CD4-positive, alpha-beta T cell treated with Interleukin-4 for 4 hours (primary cell): ENCODE measurements at places on chromosomes 16 and 17.

GRCh38 chr17:70912716-70913485, 743.6 kb downstream of the KCNJ2 start:
- no peak for DNase-seq

DNA sequence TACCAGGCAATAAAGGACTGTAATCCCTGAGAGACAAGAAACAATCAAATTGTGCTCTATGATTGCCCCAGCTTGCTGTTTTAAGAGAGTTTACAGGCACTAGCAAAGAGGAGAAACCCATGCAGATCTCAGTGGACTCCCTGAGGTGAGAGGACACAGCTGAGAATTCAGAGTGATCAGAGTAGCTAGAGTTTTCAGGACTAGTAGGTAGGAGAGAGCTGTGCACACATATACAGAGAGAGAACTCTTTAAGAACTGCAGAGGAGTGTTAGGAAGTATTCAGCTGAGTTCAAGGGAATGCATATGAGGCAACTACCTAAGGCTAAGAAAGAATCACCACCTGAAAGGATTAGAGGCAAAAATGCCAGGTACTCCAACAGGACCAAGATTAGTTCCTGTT, 904.8 kb downstream of the CDH8 start:
- no peak for DNase-seq

- no peak for DNase-seq
These were observed 3.6 kb downstream of the ALKBH5 start for GRCh38 chr17:18187226-18187625.

DNA sequence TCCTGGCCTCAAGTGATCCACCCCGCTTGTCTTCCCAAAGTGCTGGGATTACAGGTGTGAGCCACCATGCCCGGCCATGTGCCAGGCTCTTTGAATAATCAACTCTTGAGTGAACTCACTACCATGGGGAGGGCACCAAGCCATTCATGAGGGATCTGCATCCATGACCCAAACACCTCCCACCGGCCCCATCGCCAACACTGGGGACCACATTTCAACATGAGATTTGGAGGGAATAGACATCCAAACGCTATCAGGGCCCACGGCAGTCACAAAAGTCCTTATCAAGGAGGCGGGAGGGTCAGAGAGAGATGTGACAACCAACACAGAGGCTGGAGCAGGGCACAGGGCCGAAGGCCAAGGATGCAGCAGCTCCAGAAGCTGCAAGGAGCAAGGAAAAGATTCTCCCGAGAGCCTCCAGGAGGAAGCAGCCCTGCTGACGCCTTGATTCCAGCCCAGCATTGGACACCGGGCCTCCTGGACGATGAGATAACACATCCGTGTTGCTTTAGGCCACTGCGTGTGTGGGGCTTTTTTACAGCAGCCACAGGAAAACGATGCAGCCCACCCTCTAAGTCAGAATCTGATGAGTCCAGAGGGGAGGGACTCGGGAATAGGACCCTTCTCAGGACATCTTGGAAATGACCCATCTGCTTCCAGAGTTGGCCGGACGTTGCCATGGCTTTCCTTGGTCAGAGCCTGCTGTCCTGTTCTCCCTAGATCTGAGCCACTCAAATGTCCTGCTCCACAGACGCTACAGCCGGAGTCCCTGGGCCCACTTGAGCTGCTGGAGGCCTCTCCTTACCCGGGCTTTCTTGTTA, 47.3 kb upstream of the CMIP start:
- DNase-seq = no peak

GRCh38 chr17:78166416-78166815, 2.0 kb upstream of the SYNGR2 start:
- DNase-seq = no peak

DNA sequence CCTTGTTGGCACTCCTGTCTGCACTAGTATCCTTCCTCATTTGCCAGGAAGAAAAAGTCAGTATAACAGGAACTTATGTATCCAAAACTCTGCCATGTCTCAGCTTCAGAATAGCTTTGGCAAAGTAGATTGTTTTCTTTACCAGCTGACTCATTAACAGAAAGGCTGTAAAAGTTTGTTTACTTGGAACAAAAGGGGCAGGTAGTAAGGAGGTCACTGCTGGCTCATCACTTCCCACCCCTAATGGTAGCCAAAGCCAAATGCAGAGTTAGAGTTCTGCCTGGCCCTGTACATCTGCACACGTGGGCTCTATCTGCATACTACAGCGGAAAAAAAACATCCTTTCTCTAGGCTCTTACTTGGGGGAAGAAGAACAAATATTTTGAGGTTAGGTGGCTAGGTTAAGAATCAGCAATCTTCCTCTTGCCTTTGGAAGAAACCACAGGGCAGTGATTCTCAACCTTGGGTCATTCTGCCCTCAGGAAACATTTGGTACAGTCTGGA, 90.9 kb upstream of the BCAR1 start:
- DNase-seq = no peak

- DNase-seq = no peak
These were observed 41.2 kb downstream of the OR1D5 start for GRCh38 chr17:3022197-3022596.

- peak; percentile 32 for DNase-seq
These were observed 100.7 kb downstream of the MGAT5B start for GRCh38 chr17:76968707-76969597.

GRCh38 chr16:1413684-1414531, 596 bp downstream of the UNKL start:
- peak; percentile 56 for DNase-seq

- DNase-seq = no peak
These were observed 12.6 kb upstream of the DNASE1 start for GRCh38 chr16:3641801-3642396.

DNA sequence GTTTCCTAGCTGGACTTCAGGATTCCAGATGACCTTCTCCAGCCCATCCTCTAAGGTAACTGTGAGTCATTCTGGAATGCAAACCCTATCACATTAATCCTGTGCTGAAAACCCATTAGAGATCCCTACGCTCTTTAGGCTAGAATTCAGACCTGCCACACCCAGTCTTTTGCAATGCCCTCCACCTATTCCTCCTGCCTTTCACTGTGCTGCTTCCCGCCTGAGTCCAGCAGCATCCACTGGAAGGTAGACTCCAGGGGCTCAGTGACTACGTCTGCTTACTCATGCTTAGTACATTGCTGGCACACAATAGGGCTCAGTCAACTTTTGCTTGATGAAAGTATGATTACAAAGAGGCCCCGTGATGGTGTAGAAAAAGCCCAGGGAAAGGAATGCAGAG, 121.1 kb downstream of the SPACA3 start:
- DNase-seq = no peak

- DNase-seq = no peak
These were observed 218.7 kb downstream of the MRTFB start for GRCh38 chr16:14289692-14290340.

- no peak for DNase-seq
These were observed 137.5 kb downstream of the NTN1 start for GRCh38 chr17:9158544-9159452.

DNA sequence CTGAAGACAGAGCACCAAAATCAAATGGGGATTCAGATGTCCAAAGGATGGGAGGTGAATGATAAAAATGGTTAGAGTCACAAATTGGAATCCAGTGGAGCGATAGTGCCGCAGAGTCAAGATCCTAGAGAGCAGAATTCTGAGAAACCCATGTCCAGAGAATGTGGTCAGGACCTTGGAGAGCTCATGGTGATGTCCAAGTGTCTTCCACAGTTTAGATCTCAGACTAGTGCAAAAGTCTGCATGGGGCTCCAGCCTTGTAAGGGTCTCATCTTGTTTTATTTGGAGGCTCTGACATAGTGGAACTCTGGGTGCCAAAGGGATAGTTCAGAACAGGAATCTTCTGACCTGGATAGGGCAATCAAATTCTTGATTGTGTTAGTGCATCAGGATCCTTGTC, 245.9 kb upstream of the HSBP1 start:
- DNase-seq = no peak

GRCh38 chr17:68587847-68588246, 13.3 kb downstream of the FAM20A start:
- no peak for DNase-seq

DNA sequence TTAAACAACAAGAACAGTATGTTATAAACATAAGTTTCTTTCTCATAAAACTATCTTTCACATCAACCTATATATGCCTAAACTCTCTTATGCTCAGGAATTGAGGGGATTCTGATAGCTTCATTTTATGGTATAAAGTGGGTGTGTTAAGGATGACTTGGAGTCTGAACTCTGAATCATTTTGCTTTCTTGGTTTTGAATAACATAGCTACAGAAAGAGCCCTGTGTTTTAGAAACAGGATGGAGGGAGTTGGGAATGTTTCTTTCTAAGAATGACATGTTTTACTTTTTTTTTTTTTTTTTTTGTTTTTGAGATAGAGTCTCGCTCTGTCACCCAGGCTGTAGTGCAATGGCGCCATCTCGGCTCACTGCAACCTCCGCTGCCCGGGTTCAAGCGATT, 50.1 kb downstream of the RHOT1 start:
- no peak for DNase-seq

- DNase-seq = no peak
These were observed 11.7 kb upstream of the CNTNAP4 start for GRCh38 chr16:76265434-76266045.

DNA sequence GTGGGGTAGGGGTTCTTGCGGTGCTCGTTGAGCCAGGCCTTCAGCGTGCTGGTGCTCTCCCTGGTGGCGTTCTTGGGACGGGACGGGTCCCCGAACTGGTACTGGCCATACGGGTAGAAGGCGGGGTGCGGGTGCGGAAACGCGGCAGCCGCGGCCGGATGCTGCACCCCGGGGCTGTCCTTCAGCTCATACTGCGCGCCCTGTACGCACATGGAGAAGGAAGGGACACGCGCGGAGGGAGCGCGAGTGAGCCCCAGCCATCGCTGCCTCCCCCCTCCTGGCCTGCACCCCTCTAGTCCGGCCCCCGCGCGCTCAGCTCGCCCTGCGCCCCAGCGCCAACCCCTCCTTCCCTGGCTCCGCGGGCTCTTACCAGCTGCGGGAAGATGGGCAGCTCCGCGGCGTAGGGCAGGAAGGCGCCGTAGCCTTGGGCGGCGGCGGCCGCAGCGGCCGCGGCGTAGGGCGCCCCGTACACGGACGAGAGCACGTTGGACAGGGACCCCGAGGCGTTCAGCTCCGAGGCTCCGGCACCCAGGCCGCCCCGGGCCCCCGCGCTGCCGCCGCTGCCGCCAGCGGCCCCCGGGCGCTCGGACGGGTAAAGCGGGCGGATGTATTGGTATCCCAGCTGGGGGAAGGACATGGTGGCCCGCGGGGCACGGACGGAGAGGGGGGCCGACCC, 1.0 kb downstream of the IRX3 start:
- no peak for DNase-seq

- DNase-seq = no peak
These were observed 56.9 kb upstream of the LGALS9 start for GRCh38 chr17:27573971-27574525.

DNA sequence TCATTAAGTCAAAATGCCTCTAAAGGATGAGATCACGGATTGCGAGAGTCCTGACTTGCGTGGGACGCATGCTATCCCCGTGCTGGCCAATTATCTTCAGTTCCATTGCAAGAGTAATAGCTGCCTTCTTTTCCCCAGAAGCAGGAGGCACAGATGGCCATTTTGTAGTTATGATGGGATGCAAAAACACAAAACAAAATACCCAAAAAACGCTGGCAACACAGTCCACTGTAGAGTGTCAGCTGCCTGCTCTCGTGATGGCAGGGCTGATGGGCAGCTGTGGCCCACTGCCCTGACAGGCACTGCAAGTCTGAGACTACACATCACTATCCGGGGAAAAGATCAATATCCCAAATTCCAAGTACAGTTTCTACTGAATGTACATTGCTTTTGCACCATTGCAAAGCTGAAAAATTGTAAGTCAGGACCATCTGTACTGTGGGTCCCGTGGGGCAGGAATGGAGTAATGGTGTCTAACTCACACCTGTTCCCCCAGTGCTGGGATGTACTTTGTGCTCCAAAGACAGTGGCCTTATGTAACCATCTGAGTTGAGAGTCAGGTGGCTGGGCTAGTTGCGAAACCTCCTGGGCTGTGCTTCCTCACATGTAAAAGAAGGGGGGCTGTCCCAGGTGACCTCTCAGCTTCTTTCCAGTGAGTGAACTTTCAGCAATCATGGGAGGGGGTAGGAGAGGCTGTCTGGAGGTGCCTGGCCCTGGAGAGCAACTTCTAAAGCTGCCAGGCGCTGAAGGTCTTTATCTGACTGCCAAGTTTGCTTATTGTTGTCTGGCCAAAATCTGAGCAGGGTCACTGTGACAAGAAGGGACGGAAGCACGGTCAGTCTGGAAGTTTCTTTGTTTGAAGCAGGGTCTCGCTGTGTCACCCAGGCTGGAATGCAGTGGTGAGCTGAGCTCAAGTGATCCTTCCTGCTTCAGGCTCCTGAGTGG, 4.7 kb downstream of the SLC47A1 start:
- DNase-seq = no peak

- DNase-seq = no peak
These were observed 39.6 kb upstream of the DUSP14 start for GRCh38 chr17:37450112-37450511.

- DNase-seq = peak; percentile 35
These were observed 27.3 kb downstream of the SLFN11 start for GRCh38 chr17:35345926-35346771.
